ENCODE measurements at places on chromosomes 5 and 9. TPM values are rescaled to one million over a fixed set of nuclear protein-coding genes. Genes with fewer than 3 reads are reported as not detected.

DNA sequence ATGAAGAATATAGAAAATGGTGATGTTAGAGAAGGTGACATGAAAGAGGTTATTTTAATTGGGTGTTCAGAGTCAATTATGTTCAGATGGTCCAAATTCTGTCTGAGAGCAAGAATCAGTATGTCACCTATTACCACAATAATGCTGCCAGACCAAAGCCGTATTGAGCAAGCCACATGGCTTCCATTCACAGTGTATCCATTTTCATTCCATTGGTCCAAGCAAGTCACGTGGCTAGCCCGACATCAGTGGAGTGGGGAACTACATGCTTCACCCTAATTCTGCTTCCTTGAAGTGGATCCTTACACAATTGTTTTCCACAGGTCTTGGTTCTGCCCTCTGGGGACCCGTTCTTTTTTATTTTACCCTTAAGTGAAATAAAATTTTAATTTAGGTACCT lies 413.5 kb downstream of the EBF1 start:
- no peaks in the 10 kb centered on the region for H3K4me1 ChIP-seq
- H3K36me3 ChIP-seq: no peaks in the 10 kb centered on the region
- H3K27me3 ChIP-seq: peaks cover 11% of the 10 kb centered on the region
- H3K4me3 ChIP-seq: no peak overlapping the region

- no peaks in the 10 kb centered on the region for H3K36me3 ChIP-seq
- peaks cover 2% of the 10 kb centered on the region for H3K27me3 ChIP-seq
- H3K27ac ChIP-seq: no peak overlapping the region
- no peaks in the 10 kb centered on the region for H3K4me1 ChIP-seq
These were observed 43.2 kb upstream of the RICTOR start for GRCh38 chr5:39117401-39117800.

DNA sequence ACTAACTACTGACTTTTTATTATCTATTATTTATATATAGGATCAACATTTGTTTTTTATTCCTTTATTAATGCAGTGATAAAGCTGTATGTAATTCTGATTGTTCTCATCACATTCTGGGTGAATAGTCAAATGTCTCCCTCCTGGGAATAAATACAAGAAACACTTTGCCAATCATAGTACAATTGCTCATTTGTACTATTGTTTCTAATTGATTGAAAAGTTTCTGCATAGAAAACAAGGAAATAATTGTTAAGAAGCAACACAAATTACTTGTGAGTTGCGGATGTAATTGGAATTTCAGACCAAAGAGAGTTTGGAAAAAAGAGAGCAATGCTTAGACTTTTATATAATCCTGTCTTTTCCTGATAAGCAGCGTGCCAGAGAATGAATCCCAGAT lies 1013.9 kb downstream of the EFNA5 start:
- no peaks in the 10 kb centered on the region for H3K36me3 ChIP-seq
- no peak overlapping the region for H3K27ac ChIP-seq
- no peak for DNase-seq
- H3K4me1 ChIP-seq: no peaks in the 10 kb centered on the region
- H3K4me3 ChIP-seq: no peak overlapping the region
- no peaks in the 10 kb centered on the region for H3K27me3 ChIP-seq

- no peak for DNase-seq
- no peaks in the 10 kb centered on the region for H3K36me3 ChIP-seq
- H3K27ac ChIP-seq: no peak overlapping the region
- H3K4me3 ChIP-seq: no peak overlapping the region
- peaks cover 15% of the 10 kb centered on the region for H3K27me3 ChIP-seq
- no peaks in the 10 kb centered on the region for H3K4me1 ChIP-seq
These were observed 99.7 kb upstream of the CCL21 start for GRCh38 chr9:34809504-34810186.

DNA sequence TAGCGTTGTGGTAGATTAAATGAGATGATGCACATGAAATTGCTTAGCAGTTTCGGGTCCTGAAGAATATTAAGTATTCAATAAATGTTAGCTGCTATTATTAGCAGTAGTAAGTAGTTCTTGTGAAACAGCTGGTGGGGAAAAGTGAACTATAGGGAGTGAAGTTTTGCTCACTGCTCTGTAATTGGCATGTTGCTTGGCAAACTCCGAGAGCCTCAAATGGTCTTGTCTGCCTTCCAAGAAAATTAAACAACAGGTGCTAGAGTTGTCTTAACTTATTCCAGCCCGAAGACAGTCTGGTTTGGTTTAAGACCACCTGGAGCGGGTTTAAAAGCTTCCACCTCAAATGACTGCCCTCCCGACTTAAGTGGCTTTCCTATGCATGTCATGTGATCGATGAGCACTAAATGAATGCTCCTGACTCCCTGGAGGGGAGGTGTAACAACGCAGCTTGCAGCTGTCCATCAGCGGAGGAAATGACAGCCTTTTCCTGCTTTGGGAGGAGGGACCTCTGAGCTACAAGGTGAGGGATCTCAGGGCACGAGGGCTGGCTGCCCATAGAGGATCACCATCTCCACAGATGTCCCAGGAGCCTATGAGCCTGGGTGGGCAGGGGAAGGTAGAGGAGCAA lies 202.9 kb upstream of the PANK3 start:
- H3K4me3 ChIP-seq: no peak overlapping the region
- DNase-seq: no peak
- no peaks in the 10 kb centered on the region for H3K27me3 ChIP-seq
- H3K4me1 ChIP-seq: no peaks in the 10 kb centered on the region
- H3K27ac ChIP-seq: no peak overlapping the region

DNA sequence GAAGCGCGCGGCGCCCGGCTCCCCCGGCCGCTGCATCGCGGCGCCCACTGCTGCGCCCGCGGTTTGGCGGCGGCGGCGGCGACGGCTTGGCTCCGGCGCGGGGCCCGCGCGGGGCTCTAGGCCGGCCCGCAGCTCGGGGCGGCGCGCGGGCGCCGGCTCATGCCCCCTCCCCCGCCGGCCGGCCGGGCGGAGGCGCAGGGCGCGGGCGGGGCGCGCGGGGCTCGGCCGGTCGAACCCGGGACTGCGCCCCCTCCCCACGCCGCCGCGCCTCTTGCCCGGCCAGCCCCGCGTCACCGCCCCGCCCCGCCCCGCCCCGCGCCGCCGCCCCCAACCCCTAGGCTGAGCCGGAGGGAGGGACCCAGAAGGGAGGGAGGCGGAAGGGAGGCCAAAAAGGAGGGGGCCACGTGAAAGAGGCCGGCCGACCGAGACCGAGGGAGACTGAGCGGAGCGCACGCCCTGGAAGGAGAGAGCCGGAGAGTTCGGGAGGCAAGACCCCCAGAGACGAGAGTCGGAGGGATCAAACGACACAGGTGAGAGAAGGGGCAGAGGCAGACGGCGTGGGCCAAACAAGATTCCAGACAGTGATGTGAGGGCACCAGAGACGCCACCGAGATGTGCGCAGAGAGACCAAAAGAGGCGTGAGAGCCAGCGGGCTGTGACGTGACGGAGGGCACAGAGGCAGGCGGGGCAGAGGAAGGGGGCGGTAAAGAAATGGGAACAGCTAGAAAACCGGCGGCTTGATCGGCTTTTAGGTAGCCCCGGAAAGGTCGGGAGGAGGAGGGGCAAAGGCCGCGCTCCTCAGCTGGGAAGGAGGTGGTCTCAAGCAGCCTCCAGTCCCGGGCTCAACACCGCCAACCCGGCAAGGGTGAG lies at the start of gene BARX1:
BARX1 (minus strand) TSS at position 245 of the 870 bp plus-strand sequence; CDS start at position 36, 209 bp downstream.
- peak within 1 kb of the TSS; percentile 70 for H3K4me3 ChIP-seq
- H3K27me3 ChIP-seq: no peaks in the 10 kb centered on the region
- H3K36me3 ChIP-seq: no peaks in the 10 kb centered on the region
- peak; percentile 10 for DNase-seq

DNA sequence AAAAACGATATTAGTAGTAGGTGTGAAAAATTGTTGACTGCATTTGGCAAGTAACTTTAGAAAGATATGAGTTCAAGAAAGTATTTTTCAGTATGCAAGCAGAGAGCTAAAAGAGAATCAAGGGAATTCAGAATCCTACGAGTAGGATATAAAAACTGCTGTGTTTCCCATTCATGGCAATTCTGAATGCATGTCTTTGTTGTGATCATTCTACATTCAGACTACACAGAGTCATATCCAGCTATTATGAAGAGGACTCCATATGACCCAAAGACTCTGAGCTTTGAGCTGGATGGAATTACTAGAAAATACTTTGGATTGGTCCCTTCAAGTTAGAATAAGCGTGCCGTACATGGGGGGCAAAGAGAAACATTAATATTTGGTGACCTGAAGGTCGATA lies 12.0 kb downstream of the IFNE start:
- DNase-seq: no peak
- no peaks in the 10 kb centered on the region for H3K4me1 ChIP-seq
- H3K27ac ChIP-seq: no peak overlapping the region

DNA sequence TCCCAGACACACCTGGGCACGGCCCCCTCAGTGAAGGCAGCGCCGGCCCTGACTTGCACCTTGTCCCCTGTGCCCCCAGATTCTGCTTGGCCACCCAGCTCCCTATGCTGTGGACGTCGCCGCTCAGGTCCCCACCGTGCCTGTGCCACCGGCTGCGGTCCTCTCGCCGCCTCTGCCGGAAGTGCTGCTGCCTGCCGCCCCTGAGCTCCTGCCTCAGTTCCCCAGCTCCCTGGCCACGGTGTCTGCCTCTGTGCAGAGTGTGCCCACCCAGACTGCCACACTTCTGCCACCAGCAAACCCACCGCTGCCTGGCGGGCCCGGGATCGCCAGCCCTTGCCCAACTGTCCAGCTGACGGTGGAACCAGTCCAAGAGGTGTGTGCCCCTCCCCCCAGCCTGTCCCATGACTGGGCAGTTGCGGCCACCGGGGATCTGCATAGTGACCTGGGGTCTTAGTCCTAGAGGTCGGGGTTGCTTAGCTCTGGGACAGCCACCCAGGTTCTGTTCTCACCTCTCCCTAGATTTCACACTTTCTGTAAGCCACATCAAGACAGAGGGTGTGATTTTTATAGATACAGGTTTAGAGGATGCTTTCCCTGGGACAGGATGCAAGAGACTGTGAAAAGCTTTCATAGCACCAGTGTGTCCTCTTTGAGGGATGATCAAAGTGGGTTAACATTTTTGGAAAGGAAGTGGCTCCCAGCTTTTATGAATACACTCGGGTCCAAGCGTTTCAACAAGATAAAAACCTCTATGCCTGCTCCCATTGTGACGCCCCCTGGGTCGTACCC lies 78.0 kb downstream of the WNK2 start:
- no peaks in the 10 kb centered on the region for H3K4me1 ChIP-seq
- no peaks in the 10 kb centered on the region for H3K27me3 ChIP-seq
- no peak for DNase-seq
- no peak overlapping the region for H3K27ac ChIP-seq
- H3K4me3 ChIP-seq: no peak overlapping the region

GRCh38 chr9:132543251-132543650 lies 39.2 kb upstream of the BARHL1 start:
- no peaks in the 10 kb centered on the region for H3K36me3 ChIP-seq
- H3K4me3 ChIP-seq: no peak overlapping the region
- no peaks in the 10 kb centered on the region for H3K27me3 ChIP-seq
- H3K4me1 ChIP-seq: no peaks in the 10 kb centered on the region
- no peak for DNase-seq

GRCh38 chr5:136712628-136713027 lies 347.3 kb upstream of the TRPC7 start:
- no peaks in the 10 kb centered on the region for H3K36me3 ChIP-seq
- H3K4me1 ChIP-seq: no peaks in the 10 kb centered on the region
- DNase-seq: no peak
- no peak overlapping the region for H3K4me3 ChIP-seq
- no peaks in the 10 kb centered on the region for H3K27me3 ChIP-seq

GRCh38 chr9:123861756-123862120 lies 68.2 kb downstream of the DENND1A start:
- no peaks in the 10 kb centered on the region for H3K27me3 ChIP-seq
- no peak for DNase-seq
- H3K4me1 ChIP-seq: no peaks in the 10 kb centered on the region
- H3K4me3 ChIP-seq: no peak overlapping the region
- H3K27ac ChIP-seq: no peak overlapping the region

DNA sequence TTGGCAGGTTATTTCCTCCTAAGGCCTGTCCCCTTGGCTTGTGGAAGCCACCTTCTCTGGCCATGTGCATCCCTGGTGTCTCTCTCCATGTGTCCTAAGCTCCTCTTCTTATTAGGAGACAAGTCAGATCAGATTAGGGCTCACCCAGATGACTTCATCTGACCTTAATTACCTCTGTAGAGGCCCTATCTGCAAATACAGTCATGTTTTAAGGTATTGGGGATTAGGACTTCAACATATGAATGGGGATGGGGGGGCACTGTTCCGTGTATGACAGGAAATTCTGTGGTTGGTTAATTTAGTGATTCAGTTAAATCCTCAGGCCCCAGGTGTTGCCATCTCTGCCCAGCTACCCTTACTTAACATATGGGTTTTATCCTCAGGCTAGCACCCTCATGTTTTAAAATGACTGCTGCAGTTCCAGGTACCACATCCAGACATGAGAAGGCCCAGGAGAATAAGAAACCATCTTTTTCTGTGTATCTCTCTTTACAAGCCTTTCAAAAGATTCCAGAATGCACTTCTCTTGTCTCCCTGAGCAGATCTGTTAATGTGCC lies 51.9 kb upstream of the RAI14 start:
- peaks cover 8% of the 10 kb centered on the region for H3K4me1 ChIP-seq
- no peak for DNase-seq
- H3K27me3 ChIP-seq: no peaks in the 10 kb centered on the region

DNA sequence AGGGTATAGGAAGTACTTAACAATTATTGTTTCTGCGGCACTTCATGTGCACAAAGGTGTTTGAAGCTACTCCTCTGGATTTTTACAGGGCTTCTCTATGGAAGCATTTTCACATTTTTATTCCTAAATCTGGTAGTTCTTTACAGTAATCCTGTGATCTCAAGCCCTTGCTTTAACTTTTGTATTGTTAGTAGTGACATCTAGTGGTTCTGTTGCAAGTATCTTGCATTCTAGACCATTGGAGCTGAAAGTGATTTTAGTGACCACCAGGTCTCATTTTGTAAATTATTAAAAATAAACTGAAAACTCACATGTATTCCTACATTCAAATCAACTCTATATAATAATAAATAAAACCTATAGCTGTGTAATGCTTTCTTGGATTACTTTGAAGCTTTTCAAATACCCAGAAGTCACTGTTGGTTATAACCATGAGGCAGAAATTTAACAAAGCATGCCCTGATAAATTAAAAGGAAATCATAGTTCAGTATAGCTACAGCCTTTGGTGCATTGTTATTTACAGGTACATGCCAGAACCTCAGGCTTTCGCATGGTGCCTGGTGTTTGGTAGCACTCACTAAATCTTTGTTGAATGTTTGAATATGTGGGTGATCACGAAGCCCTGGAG lies 18.9 kb downstream of the RPS23 start:
- H3K36me3 ChIP-seq: no peaks in the 10 kb centered on the region
- H3K27ac ChIP-seq: no peak overlapping the region
- no peak overlapping the region for H3K4me3 ChIP-seq

GRCh38 chr5:79105868-79106267 lies 5.7 kb upstream of the BHMT start:
- H3K27ac ChIP-seq: no peak overlapping the region
- H3K36me3 ChIP-seq: no peaks in the 10 kb centered on the region
- no peak overlapping the region for H3K4me3 ChIP-seq
- no peaks in the 10 kb centered on the region for H3K4me1 ChIP-seq
- peaks cover 35% of the 10 kb centered on the region for H3K27me3 ChIP-seq

Gene LCN1
- total RNA-seq: not detected

Gene HAVCR2
- not detected for total RNA-seq

Gene C9orf153
- not detected for total RNA-seq

Gene KLHL3
- 1.9 TPM for total RNA-seq

Gene PGM5
- 0.21 TPM for total RNA-seq

Gene SPINK7
- total RNA-seq: not detected

Gene TPPP
- 0.98 TPM for total RNA-seq

Gene PCDHB11
- 1.6 TPM for total RNA-seq

Gene SOX30
- total RNA-seq: not detected

Measured in Panc1 (cell line).